ENCODE measurements at places on chromosomes 12 and 14. TPM values are rescaled to one million over a fixed set of nuclear protein-coding genes. Genes with fewer than 3 reads are reported as not detected.

FOXM1 gene
- total RNA-seq = 119 TPM

UBE3B gene
- total RNA-seq = 37.6 TPM

C14orf132 gene
- 2.1 TPM for total RNA-seq

B4GALNT3 gene
- 1.3 TPM for total RNA-seq

SPIC gene
- not detected for total RNA-seq

KRT6A gene
- not detected for total RNA-seq

PSME1 gene
- 342 TPM for total RNA-seq

CLEC1A gene
- not detected for total RNA-seq

SLCO1B1 gene
- total RNA-seq = not detected

METTL3 gene
- 62.1 TPM for total RNA-seq

AJUBA gene
- total RNA-seq = 2.2 TPM

ANKS1B gene
- 0.19 TPM for total RNA-seq

RPAP3 gene
- total RNA-seq = 36.0 TPM

NTF3 gene
- not detected for total RNA-seq

GTF2H3 gene
- total RNA-seq = 56.0 TPM

GPR137C gene
- 0.46 TPM for total RNA-seq

IQSEC3 gene
- total RNA-seq = 0.10 TPM

CEBPE gene
- 0.21 TPM for total RNA-seq

TSFM gene
- total RNA-seq = 30.4 TPM

TMEM179 gene
- total RNA-seq = 0.46 TPM

TPH2 gene
- total RNA-seq = not detected

RTL1 gene
- total RNA-seq = not detected

M6PR gene
- 149 TPM for total RNA-seq

RPGRIP1 gene
- not detected for total RNA-seq

Measured in activated T-cell treated with anti-CD3 and anti-CD28 coated beads, Interleukin-2, amount 50 U/mL, for 72 hours (primary cell).